Aorta (tissue), 5 donors: ENCODE measurements at places on chromosomes 13 and 19. TPM values are rescaled to one million over a fixed set of nuclear protein-coding genes. Genes with fewer than 3 reads are reported as not detected.

GPC6 gene
- total RNA-seq, result 37.4 TPM

DNA sequence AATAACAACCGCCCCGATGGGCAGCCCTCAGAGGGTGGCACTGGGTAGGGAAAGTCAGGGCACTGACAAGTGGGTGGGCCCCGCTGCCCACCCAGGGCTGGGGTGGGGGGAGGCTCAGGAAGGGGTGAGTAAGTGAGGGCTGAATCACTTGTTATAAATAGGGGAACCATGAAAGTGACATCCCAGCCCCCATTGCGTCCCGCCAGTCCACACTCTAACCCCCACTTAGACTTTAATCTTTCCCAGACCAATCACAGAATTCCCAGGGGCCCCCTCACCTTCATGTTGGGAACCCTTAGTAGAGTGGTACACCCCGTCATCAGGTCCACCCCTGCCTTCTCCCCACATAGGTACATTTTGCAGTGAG lies 37.0 kb upstream of the NANOS3 start:
- peak overlapping the region; percentile 93 for H3K4me3 ChIP-seq
- peak overlapping the region; percentile 89 for H3K27ac ChIP-seq
- no peak for DNase-seq
- H3K4me1 ChIP-seq, result no peaks in the 10 kb centered on the region
- no peaks in the 10 kb centered on the region for H3K27me3 ChIP-seq

GRCh38 chr13:106617561-106617960 lies 49.6 kb upstream of the ARGLU1 start:
- H3K4me3 ChIP-seq, result no peak overlapping the region
- H3K4me1 ChIP-seq, result no peaks in the 10 kb centered on the region
- no peaks in the 10 kb centered on the region for H3K27me3 ChIP-seq
- no peak overlapping the region for H3K27ac ChIP-seq

GDF15 gene
- total RNA-seq, result 9.8 TPM

DNA sequence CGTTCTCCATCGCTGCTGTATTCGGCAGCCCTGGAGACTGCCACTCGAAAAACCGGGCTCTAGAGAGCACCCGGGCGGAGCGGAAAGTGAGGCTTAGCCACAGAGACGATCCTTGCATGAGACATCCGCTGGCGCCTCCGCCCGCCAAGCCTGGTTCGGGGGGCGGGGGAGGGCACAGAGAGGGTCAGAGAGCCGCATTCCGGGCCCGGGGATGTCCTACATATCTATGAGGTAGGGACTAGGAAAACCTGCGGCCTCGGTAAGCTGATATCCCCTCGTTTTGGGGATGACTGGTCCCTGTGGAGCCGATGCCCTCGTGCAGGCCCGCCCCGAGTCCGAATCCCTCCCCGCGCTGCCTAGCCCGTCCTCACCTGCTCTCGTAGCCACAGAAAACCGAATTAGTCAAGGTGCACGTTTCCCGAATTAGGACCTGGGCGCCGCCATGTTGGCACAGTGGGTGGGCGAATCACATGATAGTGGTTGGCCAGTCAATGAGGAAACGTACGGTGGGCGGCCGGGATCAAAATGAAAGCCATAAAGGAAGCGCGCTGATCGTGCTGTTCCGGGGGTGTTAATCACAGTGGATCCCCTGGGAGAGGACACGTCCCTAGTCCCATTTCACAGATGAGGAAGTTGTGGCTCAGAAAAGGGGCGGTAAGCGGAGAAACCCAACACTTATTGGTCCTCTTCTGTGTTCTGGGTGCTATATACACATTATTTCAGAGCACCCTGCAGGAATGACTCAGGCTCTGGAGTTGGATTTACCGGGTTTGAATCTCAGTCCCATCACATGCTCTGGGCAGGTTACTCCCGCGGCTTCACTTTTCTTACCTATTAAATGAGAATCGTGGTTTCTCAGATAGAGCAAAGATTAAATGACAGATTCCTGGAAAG lies at the start of gene TRMT1:
TRMT1 (minus strand) TSS at position 459 of the 894 bp plus-strand sequence; CDS start at position 118, 341 bp downstream.
- H3K36me3 ChIP-seq, result peaks cover 3% of the 10 kb centered on the region
- no peak within 1 kb of the TSS for H3K27ac ChIP-seq
- peak; percentile 97 for DNase-seq
- no peaks in the 10 kb centered on the region for H3K27me3 ChIP-seq
- H3K4me1 ChIP-seq, result no peaks in the 10 kb centered on the region
- H3K4me3 ChIP-seq, result peak within 1 kb of the TSS; percentile 63

GRCh38 chr19:13164343-13165161 lies 14.3 kb downstream of the IER2 start:
- H3K4me1 ChIP-seq, result no peaks in the 10 kb centered on the region
- H3K4me3 ChIP-seq, result no peak overlapping the region
- peak; percentile 72 for DNase-seq
- H3K27me3 ChIP-seq, result no peaks in the 10 kb centered on the region
- peak overlapping the region; percentile 54 for H3K27ac ChIP-seq
- H3K36me3 ChIP-seq, result no peaks in the 10 kb centered on the region

GRCh38 chr13:110285991-110286832 lies 20.7 kb downstream of the COL4A1 start:
- H3K27me3 ChIP-seq, result no peaks in the 10 kb centered on the region
- peak overlapping the region; percentile 30 for H3K27ac ChIP-seq
- H3K36me3 ChIP-seq, result no peaks in the 10 kb centered on the region
- peaks cover 2% of the 10 kb centered on the region for H3K4me1 ChIP-seq
- no peak overlapping the region for H3K4me3 ChIP-seq
